ENCODE measurements at places on chromosomes 3 and 15.

DNA sequence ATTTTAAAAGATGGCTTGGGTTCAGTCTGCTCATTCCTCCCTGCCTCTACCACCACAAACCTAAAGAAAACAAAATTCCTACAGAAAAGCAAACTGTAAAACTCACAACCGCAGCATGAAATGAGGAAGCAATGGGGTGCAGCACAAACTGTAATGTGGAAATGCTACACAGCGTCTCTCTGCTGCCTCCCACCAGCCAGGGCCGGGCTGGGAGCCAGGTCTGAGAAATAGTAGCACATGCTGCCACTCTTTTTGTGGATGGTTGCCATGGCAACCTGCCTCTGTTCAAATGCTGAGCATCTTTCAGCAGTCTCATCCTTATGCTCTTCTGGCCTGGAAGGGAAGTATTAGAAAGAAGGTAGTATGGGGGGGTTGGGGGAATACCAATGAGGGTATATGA is 55.4 kb downstream of the EOMES start:
- DNase-seq = peak; percentile 6

DNA sequence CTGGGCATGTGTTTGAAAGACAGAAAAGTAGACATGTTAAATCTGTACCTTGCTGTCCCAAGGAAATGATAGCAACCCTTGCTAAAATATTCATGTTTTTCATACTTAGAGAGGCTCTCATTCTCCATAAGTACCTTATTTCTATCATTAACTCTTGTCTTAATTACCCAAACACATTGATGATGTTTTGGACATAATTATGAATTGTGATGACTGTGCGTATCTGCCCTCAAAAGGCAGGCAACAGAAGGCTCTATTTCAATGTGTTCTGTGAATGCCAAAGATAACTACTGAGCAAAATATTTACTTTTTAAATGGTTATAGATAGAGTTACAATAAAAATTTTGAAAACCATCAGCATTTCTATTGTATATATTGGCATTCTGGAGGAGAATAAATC is 1263.8 kb downstream of the ZPLD1 start:
- no peak for DNase-seq

- no peak for DNase-seq
Observed at GRCh38 chr15:45133561-45133920, 3.7 kb downstream of the DUOX1 start.

- DNase-seq = no peak
Observed at GRCh38 chr15:59170295-59171066, 36.2 kb upstream of the LDHAL6B start.

DNA sequence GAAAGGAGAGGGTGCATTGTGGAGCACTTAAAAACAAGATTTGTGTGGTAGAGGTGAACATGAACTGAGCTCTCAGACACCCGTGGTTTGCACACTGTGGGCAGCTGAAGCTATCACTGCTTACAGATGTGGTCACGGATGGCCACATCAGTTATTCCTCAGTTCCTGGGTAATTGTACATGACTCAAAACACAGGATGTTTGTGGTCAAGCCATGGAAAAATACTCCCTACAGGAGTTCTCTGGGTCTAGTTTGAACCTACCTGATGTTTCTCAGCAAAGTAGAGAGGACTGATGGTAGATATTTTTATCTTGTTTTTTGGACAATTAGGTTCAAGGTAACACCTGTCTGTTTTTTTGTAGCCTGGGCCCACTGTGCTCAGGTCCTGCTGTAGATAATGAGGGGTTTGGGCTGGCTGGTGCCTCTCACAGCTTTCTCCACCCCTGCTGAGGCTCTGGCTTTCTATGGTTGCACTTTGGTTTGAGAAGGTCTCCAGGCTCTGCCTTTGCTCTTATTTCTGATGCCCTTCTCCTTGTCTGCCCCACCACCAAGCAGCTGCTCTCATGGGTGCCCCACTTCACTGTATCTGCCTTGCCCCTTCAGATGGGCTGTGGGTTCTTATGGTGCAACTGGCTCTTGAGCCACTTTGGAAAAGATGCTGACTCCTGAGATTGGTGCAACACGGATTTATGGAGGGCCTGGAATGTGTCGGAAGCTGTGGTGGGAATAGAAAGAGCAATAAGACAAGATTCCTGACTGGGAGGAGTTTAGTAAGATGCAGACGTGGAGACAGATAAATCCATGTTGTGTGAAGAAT is 40.1 kb downstream of the CDCP1 start:
- peak; percentile 75 for DNase-seq

Measured in CD4-positive, alpha-beta T cell treated with Interleukin-6 at 100 ng/mL for 8 hours (primary cell).